ENCODE measurements at places on chromosomes 4 and X.

DNA sequence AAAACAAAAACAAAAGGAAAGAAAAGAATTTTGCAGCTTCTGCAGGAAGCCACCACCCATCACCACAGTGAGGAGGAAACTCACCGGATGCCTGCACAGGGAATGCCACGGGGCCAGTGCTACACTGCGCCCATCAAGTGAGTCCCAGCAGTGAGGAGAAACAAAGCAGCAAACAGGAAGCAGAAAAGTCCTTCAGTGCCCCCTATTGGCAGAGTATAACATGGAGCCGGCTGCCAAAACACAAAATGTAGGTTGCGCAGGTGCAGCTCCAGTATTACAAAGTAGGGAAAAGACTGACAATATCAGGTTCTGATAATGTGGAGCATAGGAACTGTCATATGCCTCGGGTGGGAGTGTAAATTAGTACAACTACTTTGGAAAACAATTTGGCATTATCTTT lies 23.3 kb upstream of the SCML2 start:
- peak; percentile 42 for DNase-seq

GRCh38 chr4:88159229-88159725 lies 838 bp upstream of the ABCG2 start:
- DNase-seq, result no peak

DNA sequence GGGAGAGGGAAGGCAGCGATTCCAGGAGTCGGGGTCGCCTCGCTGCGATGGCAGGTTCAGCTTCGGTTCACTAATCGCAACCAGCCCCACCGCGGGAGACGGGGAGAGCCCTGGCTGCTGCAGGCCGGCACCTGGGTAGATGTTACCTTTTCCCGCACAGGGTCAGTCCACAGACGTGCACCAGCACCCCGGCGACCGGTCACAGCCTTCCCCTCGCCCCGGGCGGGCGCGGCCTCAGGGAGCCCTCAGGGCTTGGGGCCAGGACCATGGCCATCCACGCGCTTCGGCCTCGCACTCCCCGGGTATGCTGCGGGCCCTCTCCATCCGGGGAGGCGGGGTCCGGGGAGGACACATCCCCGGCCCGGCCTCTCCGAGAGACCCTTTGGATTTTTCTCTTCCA lies 26.1 kb upstream of the EXOC1L start:
- DNase-seq, result no peak

- DNase-seq, result no peak
Measured at GRCh38 chrX:144648788-144649187, 598.5 kb upstream of the SPANXN1 start.

- DNase-seq, result no peak
Measured at GRCh38 chr4:101813604-101814003, 23.1 kb downstream of the BANK1 start.

- DNase-seq, result no peak
Measured at GRCh38 chr4:174332741-174333493, 49.2 kb downstream of the CEP44 start.

DNA sequence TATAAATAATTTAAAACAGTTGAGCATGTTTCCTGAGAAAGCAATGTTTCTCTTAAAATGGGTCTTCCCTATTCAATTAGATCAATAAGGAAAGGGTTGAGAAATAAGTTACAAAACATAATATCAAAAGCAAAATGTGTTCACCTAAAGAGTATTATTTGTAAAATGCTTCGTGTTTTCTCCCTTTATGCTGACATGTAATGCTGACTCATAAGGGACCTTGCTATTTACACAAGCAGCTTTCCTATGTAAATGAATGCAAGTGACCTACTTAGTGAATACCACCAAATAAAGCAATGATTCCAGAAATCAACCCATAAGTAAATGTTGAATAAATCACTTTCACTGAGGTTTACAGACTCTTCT lies 91.5 kb downstream of the ELOVL6 start:
- DNase-seq, result no peak

DNA sequence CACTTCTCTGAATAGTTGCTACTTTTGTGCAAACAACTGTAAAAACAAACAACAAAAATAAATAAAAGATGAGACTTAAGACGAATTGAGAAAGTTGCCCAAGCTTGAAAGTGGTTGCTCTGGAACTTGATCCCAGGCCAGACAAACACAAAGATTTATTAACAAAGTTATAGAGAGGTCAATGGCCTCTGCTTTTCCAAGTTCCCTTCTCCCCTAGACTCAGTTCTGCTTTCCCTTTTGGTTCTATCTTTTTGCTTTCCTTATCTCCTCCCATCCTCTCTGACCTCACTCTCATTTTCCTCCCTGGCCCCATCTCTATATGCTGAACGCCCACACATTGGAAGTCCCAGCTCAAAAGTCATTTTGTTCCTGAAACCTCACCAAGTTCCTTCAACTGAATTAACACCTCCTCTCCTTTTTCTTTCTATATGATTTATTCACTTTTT lies 82.7 kb downstream of the MXRA5 start:
- DNase-seq, result no peak

GRCh38 chrX:46849933-46850332 lies 13.1 kb downstream of the RP2 start:
- DNase-seq, result no peak
